Amniotic epithelial cell (primary cell): ENCODE measurements at places on chromosomes 2 and 18.

DNA sequence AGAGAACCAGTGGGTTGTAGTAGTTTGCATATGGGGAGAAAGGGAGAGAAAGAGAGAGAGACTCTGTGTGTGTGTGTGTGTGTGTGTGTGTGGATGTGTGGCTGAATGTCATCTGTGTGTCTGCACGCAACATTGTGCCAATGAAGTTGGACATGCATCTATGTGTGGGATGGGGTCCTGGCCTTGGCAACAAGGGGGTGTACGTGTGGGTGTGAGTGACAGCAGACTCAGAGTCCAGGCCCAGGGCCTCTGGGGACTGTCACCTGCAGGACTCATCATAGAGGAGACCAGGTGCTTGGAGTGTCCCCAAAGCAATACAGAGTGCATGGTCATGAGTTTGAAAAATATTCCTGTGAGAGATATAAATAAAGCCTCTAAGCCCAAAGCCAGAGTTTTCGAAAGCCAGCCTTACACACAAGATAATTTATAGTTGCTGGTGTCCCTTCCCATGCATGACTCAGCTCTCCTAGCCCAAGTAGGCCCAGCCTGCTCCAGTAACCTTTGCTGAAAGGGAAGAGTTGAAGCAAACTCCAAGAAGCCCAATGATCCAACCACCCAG, 59.9 kb downstream of the TNP1 start:
- DNase-seq: peak; percentile 85

DNA sequence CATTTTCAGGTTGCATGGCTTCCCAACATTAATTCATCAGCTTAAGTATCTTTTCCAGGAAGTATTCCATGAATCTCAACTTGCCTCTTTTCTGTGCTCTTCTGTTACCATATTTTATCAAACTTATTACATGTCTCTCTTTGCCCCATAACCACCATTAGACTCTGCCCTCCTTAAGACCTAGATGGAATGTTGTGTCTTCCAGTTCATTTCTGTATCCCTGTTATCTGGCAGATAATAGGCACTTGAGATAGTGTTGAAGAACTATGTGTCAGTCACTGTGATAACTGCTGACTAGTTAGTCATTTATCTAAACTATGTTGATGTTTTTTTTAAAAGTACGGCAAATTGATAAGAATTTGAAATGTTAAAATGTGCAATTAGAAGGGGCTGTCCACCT, 41.8 kb downstream of the GLS start:
- DNase-seq: peak; percentile 77

DNA sequence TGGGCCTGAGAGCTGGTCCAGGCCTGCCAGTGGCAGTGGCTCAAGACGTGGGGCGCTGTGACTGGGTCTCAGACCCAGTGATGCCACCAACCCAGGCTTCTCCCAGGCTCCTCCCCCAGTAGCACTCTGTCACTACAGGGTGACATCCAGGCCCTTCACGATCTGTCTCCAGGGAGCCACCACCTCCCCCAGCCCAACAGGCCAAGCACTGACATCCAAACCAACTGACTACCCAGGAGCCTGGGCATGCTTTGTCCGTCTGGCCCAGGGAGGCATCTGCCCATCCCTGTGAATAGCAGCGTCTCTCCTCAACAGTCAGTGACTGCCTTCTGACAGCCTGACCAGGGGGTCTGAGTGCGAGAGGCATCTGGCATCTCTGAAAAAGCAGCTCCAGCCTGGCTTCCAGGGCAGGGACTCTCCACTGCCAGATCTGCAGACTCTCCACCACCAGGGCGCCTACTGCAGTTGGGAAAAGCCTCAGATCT, 13.0 kb downstream of the TEX44 start:
- no peak for DNase-seq

DNA sequence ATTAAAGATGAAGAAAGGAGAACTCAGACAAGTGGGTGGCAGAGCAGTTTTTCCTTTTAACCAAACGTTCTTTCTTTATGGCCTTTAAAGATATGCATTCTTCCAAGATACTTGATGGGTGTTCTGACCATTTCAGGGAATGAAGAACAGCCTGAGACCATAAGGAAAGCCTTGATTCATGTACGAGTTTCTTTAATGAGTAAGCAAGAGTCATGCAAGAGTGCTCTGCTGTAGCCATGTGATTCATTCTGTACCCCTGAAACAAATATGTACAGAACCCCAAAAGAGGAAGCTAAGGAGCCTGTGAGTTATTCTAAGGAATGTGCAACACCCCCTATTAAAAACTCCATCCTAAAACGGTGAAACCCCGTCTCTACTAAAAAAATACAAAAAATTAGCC, 372.8 kb downstream of the MTX2 start:
- DNase-seq: peak; percentile 82

DNA sequence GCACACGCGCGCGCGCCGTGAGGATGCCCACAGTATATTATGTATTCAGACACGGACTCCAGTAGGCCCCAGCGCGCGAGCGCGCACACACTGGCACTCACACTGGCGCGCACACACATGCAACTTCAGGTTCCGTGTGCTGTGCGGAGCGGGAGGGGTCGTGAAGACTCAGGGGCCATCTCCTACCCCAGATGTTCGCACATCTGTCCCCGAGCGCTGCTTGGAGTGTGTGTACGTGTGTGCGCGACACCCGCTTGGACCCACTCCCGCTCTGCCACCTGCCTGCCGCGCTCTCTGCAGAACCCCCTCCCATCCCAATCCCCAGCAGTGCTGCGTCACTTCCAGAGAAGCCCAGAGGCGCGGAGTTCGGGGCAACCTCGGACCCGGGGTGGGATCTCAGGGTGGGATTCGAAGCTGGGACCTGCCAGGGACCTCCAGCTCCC, 2.6 kb downstream of the NRP2 start:
- DNase-seq: peak; percentile 63

DNA sequence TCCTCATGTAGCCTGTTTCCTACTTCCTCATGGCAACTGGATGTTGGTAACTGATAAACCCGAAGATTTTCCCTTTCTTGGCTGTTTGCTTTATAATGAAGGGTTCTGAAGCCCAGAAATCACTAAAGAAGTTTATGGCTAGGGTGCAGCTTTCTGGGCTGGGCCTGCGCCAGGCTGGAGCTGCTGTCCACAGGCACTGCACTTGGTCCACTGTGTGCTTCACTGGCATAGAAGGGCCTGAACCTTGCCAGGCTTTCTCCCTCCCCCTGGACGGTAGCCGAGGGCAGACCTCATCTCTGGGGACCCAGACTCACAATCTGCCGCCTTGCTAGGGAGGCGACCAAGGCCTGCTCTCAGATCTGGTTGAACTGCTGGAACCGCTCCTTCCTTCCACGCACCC, 133.3 kb upstream of the SPRED2 start:
- DNase-seq: no peak

DNA sequence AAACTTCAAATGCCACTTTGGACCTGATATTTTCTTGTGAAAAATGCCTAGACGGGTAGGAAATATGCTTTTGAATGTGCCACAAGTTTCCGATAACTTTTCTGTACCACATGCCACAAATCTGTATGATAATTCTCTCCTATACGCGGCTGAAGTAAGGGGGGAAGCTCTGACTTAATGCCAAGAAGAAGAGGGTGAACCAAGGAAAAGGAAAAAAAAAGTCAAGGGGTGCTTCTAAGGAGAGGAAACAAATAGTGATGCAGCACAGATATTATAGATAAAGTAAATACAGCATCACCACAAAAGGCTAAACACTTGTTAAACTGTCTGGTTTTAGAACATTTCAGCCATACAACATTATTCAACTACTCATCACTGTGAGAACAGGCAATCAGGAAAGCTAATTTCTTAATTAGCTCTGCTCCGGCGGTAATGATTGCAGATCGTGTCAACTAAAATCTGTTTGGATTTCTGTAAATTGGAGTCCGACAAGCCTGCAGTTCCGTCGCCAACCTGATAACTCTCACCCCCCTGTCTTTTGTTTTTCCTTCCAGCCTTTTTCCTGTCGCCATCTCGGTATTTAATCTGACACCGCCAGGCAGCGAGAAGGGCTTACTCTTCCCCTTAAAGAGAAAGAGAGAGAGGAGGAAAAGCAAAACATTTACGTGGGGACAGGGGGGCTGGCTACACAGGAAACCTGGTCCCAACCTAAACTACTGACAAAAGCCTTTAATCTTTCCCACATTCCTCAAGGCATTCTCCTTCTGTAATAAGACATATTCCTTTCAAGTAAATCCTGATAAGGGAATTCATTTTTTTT, 67.5 kb downstream of the ZEB2 start:
- DNase-seq: peak; percentile 39

GRCh38 chr2:99600981-99601651, 111.3 kb upstream of the REV1 start:
- DNase-seq: peak; percentile 5

DNA sequence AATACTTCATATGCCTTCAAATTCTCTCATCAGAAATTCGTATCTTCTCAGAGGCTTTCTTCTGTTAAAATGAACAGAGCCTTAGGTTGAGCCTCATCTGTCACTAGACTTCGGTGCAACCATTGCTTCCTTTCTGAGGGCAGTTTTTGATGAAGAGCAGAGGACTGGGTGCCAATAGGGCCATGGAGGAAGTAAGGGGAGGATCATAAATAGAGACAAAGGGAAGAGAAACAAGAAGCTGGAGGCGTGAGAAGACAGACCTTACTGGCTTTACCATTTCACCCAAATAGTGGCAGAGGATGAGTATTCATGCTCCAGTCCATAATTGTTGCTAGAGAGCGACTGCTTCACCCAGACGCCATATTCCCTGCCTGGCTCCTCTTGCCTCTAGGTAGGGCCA, 215.6 kb upstream of the PKDCC start:
- no peak for DNase-seq

DNA sequence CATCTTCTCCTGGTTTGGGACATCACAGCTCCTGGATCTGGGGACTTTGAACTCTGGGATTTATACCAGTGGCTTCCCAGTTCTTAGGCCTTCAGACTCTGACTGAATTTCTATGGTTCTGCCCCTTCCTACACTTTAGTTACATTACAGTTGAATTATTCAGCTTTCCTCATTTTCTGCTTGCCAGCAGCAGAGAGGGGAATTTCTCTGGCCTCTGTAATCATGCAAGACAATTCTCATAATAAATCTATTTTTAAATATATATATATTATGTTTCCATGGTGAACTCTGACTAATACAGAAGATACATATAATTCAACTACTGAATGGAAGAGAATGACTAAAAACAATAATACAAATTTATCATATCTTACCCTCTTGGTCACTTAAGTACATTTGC, 1478.6 kb upstream of the ACVR2A start:
- no peak for DNase-seq

DNA sequence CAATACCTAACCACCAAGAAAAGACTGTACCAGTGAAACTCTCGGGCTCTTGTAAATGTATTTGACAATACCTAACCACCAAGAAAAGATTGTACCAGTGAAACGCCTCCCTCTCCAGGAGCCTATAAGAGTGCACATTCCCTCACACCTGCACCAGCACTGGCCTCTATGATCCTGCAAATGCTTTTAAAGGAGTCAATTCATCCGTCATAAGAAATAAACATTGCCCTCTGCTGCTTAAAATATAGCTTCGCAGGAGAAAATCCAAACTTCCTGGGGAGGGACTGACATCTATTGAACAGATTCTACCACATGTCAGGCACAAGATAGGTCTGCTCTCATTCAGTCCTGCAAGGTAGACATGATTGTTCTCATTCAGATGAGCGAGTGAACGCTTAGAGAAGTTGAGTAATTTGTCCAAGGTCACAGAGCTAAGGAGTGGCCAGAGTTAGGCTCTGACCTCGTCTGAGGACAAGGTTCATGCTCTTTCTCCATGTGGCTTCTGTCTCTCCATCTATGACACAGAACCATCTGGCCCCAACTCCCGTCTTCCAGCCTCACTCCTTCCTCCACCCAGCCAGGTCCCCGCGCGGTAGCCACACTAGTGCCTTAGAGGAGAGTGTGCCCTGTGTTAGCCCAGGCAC, 38.7 kb downstream of the MCFD2 start:
- DNase-seq: peak; percentile 87

- no peak for DNase-seq
Observed at GRCh38 chr2:231415029-231415428, 19.5 kb downstream of the B3GNT7 start.

DNA sequence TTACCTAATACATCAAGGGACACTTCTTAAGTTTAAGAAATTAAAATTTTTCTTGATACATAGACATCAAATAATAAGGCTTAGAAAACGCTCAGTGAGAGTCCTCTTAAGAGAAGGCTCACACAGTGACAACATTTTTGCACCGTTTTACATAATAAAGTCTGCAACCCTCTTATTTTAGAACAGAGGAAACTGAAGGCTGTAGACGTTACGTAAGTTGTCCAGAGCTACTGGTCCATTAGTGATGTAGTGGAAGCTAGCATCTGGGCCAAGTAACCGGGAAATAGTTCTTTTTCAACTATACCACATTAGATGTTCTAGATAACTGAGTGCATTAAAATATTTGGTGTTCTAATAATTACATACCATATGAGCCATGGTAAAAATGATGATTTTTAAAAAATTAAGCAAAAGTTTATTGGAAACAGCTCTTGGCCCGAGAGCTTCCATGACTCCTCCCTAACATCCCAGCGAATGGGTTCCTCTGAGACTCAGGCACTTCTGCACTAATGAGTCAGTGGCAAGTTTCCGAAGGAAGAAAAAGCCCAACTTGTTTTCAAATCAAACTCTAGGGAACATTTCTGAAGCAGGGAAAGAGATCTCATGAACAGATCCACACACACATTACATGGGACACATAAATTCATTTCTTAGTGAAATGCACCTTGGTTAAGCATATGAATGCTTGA, 232.6 kb upstream of the PXDN start:
- no peak for DNase-seq

GRCh38 chr18:11074889-11075288, 74.5 kb downstream of the PIEZO2 start:
- no peak for DNase-seq

DNA sequence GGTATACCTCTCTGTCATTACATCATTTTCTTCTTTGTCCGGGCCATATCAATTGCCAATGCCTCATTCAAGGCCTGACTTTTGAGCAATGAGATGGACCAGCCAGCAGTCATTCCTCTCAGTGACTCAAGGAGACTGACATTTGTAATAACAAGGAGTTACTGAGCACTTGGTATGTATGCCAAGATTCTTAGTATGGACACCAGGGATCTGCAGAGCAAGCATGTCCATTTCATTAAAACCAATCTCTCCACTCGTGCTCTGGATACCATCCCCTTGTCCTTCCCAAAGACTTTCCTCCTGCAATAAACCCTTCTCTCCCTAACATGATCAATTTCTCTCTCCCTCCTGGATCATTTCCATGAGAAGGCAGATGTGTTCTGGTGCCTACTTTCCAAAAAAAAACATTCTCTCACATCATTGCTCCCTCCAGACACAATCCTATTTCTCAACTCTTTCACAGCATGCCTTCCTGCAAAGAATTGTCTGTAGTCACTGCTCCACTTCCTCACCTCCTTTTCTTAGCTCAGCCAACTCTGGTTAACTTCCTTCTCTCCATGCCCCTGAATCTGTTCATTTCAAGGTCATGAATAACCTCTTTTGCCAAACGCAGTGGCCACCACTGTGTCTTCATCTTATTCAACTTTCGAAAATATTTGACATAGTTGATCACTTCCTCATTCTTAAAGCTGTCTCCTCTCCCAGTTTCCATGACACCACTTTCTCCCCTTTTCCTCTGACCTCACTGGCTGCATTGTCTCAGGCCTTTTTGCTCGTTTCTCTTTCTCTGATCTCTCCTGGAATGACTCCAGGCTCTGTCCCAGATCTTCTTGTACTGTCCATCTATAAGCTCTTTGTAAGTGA, 102.8 kb upstream of the CYP1B1 start:
- DNase-seq: peak; percentile 95
